ENCODE measurements at places on chromosomes 3 and 15.
A peak's percentile ranks its signal among the peaks of the same experiment; 100 is the strongest.

DNA sequence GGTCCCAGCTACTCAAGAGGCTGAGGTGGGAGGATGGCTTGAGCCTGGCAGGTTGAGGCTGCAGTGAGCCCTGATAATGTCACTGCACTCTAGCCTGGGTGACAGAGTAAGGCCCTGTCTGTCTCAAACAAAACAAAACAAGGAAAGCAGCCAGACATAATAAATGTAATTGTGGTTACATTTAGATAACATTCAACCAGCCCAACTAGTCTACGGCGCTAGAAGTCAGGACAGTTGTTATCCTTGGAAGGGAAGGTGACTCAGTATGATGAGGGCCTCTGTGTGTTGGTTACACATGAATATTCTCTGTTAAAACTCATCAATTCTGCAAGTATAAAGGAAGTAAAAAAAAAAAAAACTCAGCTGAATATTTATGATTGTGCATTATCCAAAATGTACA lies 27.0 kb upstream of the CSPG5 start:
- peak; percentile 39 for DNase-seq

GRCh38 chr15:91047545-91048199 lies 25.3 kb upstream of the VPS33B start:
- DNase-seq: peak; percentile 18

GRCh38 chr3:53646723-53647122 lies 152.3 kb downstream of the CACNA1D start:
- no peak for DNase-seq

- DNase-seq: no peak
Measured at GRCh38 chr3:104436506-104436905, 930.2 kb upstream of the ALCAM start.

DNA sequence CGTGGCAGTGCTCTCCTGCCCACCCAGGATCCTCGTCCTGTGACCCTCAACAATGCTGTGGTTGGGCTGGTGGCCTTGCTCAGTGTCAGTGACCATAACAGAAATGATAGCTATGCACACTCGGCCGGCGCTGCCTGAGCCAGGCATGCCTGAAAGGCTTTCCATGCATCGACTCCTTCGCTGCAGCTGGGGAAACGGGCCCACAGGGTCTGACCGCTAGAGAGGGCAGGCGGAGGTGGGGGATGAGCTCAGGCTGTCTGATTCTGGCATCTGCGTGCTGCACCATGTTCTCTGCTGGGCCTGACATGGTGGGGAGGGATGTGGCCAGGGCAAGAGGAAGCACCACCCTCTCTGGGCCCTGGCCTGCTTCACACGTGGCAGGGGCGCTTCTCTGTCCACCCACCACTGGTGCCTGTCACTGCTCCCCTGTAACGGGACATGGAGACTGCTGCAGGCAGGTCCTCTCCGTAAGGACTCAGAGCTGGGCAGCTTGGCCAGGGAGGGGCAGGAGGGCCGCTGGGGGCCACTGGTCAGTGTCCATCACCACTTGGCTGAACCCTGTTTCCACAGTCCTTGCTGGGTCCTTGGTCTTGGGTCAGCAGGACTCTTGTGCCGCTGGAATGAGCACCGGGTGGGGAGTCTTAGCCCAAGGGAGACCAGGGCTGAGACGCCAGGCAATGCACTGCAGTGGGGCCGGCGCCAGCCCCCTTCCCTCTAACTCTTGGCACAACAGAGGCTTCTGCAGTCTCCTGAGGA lies 64.1 kb upstream of the RPL32 start:
- DNase-seq: no peak

DNA sequence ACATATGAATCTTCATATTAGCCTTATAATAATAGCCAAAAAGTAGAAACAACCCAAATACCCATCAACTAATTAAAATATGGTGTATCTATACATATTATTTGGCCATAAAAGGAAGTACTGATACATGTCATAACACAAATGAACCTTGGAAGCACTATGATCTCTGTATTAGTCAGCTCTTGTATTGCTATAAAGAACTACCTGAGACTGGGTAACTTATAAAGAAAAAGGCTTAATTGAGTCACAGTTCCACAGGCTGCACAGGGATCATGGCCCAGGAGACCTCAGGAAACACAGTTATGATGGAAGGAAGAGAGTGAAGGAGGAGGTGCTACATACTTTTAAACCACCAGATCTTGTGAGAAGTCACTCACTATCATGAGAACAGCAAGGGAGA lies 16.0 kb upstream of the CCR2 start:
- no peak for DNase-seq

- no peak for DNase-seq
Measured at GRCh38 chr15:40956541-40956982, 3.3 kb downstream of the CHAC1 start.

DNA sequence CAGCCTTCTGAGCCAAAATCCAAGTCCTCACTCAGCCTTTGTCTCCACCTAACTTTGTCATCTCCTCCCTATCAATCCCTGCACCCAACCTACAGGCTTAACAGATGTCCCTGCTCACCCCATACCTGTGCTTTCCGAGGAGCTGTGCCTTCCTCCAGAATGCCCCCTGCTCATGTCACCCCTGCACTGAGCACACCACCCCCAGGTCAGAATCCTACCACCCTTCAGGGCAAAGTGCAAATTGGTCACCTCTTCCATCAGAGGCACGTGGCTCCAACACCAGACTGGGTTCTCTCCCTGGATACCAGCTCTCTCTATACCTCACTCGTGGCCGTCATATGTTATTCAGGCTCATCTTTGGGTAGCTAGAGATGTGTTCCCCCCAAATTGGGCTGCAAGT lies 29.8 kb downstream of the HOMER2 start:
- no peak for DNase-seq

- DNase-seq: no peak
Measured at GRCh38 chr3:127325629-127325961, 37.7 kb upstream of the PRR20G start.

DNA sequence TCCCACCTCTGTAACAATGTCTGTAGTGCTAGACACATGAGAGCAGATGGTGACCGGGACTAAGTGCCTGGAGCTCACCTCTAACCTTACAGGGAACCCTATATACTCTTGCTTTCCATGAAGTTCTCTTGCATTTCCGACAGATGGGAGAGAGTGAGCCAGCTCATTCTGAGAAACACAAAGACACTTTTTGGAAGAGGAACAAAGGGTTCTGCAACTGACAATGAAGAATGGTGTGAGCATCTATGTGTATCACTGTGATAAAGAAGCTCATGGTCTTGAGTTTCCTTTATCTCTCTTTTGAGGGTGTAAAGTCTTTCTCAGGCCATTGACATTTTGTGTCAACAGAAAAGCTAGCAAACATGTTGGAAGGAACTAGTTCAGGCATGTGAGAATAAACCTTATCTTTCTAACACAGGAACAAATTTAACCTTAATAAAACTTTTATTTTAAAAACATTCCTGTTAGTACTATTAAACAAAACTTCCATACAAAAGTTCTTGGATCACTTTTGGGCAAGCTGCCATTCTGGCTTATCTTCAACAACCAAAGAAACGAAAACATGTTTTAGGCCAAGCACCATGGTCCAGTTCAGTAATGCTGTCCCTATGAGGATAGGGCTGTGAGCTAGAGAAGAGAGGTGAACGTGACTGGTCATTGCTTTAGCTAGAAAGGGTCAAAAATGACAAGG lies 142.7 kb downstream of the THRB start:
- DNase-seq: peak; percentile 50

DNA sequence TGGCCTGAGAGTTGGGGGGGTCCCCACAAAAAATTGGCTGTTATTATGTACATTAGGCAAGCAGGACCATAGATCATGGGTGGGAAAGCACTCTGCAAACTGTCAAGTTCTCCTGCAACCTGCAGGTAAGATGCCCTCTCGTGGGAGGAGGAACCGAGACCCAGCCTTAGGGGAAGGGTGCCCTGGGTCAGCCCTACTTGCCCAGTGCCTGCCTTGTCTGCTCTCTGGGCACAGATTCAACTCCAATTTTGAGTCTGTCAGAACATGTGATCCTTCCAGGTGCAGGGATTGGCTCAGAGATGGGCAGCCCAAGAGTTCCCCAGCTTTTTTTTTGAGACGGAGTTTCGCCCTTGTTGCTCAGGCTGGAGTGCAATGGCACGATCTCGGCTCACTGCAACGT lies 99.2 kb downstream of the PLXNA1 start:
- DNase-seq: no peak

DNA sequence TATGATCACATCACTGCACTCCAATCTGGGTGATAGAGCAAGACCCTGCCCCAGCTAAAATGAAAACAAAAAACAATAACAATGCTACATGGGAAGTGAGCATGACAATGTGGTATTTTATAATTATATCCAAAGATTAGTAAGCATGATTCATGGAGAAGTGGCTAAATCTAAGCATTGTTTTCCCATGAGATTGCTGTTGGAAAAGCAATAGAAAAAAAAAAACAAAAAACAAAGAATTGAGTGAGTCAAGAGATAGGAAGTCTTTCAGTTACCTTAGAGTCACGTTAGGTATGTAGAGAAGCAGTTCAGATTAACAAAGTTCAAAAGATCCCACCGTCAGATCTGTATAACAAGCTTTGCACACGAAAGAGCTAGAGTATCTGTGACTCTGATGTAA lies 210.3 kb upstream of the CNTN6 start:
- no peak for DNase-seq

DNA sequence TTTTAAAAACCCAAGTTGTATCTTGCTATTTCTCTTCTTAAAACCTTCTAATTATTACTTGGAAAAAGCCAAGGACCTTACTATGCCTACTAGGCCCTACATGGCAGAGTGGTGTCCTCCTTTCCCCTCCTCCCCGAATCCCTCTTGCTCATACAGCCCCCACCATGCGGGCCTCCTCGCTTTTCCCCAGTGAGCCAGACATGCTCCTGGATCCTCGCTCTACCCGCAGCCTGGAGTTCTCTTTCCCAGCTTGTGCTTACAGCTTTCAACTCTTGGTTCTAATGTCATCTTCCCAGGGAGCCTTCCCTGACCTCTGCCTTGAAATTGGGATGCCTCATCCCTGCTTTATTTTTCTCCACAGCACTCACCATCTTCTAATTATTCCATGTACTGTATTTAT lies 111.8 kb upstream of the TLE3 start:
- no peak for DNase-seq

GRCh38 chr15:27475395-27475794 lies 504.4 kb downstream of the GABRG3 start:
- DNase-seq: no peak

GRCh38 chr15:70576696-70577095 lies 186.7 kb downstream of the UACA start:
- DNase-seq: peak; percentile 70

GRCh38 chr3:37546876-37547275 lies 314.8 kb upstream of the CTDSPL start:
- DNase-seq: peak; percentile 49

GRCh38 chr3:134790065-134790464 lies 5.0 kb upstream of the EPHB1 start:
- DNase-seq: no peak

DNA sequence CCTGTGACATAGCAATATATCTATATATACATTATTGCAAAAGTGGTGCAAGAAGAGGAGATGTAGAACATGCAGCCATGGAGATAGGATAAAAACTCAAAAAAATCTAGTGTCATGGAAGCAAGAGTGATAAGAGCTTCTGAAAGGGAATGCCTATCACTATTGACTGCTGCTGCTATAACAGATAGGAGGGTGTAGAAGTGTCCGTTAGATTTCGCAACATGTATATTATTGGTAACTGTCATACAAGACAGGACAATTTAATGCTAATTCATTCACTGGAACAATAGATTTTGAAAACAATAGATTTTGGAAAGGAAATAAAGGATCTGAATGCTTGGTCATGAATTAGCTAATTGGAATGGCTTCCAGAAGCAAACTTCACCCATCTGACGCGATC lies 224.5 kb downstream of the ZNF385D start:
- DNase-seq: no peak

GRCh38 chr3:74842649-74843048 lies 228.2 kb upstream of the CNTN3 start:
- DNase-seq: no peak

- DNase-seq: peak; percentile 3
Measured at GRCh38 chr3:189195302-189195701, 23.5 kb downstream of the TPRG1 start.

- DNase-seq: peak; percentile 83
Measured at GRCh38 chr15:80496096-80496495, 91.9 kb downstream of the ARNT2 start.

GRCh38 chr3:69079269-69080159 lies 651 bp downstream of the UBA3 start:
- peak; percentile 25 for DNase-seq

GRCh38 chr3:136093771-136094170 lies 102.4 kb downstream of the MSL2 start:
- no peak for DNase-seq

DNA sequence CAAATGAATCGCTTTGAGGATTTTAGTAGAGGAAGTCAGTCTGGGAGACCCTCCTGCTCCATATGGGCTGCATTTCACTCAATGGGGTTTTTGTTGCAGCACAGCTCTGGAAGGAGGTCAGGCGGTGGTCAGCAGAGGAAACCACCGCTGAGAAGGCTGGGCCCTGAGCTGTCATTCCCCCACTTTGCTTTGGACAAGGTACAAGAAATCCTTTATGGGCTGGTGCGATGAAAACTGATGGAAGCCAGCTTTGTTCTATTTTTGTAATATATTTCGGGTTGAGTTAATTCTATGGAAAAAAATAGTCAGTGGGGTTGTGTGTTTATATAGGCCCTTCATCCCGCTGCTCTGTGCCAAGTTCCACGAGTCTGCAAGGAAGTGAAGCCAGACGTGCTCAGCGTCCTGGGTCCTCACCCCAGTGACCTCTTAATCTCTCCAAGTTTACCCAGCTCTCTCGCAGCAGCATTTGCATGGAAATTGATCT lies 157.1 kb upstream of the TMC3 start:
- DNase-seq: peak; percentile 37

DNA sequence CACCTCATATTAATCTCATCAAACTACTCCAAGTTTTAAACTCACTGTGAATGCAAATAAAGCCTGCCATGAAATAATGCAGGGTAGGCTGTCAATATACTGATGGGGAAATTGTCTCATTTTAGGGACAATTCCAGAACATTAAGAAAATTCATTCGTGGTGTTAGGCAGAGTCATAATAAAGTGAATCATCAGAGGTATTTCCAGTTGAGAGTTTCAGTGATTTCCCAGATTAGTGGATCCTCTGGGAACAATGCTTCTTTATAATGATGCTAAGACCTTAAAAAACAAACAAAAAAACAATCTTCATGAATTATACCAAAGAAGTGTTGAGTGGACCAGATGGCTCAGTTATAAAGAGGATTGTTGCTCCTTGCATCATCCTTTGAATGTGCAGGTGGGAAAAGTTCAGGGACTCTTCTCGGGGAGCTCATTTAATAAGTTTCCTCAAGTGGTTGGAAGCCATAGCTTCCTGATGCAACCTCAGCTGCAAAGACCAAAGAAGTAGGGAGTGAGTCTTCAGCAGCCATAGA lies 360.9 kb upstream of the TRIM42 start:
- DNase-seq: no peak

Data from EH (cell line).